Stimulated activated CD4-positive, alpha-beta T cell treated with anti-CD3 and anti-CD28 coated beads, Interleukin-15, amount 100 ng/mL, for 1 hour (primary cell): ENCODE measurements at places on chromosomes 3 and 15.

- no peak for DNase-seq
Observed at GRCh38 chr3:52090933-52091468, 34.6 kb upstream of the DUSP7 start.

DNA sequence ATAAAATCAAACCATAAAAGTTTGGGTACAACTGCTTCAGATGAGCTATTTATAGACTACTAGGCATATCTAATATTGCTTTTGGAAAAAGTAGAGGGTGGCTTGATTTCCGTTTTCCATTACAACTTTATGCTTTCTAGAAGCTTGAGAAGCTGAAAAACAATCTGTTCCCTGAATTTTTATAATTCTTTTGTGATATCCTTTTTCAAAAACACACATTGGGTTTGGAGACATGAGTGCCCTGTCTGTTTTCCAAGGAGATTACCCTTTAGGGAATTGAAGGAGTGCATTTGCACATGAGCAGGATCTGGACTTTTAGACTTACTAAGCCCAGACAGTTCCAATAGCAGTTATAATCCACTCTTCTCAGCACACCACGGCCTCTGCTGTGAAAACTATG, 49.5 kb upstream of the FILIP1L start:
- DNase-seq, result no peak

DNA sequence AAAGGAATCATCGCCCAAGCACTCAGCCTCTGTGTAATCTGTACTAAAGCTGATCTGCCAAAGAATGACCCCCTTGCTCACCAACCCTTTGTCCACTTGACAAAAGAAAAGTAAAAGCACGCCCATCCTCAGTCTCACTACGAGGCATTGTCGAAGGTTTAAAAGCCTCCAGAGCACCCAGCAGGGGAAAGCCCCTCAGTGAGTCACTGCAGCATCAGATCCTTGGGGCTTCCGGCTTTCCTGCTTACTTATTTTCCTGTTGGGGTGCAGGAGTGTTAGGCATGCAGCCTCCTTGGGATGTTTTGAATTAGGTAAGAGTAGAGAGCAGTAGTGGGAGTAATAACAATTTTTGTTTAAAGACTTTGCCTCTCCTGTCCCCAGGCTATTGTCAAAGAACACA, 216.1 kb downstream of the MTHFS start:
- no peak for DNase-seq

DNA sequence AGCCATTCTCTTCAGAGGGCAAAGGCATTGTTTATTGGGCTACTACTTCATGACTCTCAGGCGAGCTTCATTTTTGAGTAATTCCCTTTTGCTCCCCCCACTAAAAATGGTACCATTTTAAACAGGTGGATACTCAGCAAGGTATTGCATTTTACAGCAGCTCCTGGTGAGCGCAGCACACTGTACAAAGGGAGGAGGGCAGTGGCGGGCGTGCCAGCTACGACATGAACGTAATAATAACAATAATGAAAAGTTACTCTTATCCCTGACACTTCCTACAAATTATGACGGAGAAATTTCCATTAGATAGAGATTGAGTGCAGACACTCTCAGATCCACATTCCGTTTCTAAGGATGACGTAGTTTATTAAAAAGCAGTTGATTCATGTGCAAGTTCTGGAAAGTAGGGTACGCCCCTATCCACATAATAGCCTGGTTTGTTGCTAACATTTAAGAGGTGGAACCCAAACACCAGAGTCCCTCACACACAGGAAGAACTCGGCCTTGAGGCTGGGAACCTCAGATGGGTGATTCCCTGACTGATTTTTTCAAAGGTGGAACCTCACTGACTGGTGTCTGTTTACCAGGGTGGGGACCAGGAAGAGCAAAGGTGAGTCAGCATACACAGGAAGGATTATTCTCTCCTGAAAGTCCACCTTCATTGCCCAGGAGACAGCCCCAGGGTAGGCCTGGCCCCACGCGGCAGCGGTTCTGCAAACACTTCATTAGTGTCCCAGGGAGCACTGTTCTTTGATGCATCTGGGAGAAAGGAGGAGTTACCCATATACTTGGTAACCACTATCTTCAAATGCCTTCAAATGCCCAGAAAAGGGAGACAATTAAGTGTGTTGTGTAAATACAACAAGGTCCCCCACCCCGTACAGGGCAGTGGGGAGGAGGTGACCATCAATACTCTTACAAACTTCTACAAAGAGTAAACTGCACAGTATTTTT, 69.9 kb downstream of the LDHAL6B start:
- DNase-seq, result no peak

- no peak for DNase-seq
Observed at GRCh38 chr3:61673651-61674050, 112.3 kb downstream of the PTPRG start.

DNA sequence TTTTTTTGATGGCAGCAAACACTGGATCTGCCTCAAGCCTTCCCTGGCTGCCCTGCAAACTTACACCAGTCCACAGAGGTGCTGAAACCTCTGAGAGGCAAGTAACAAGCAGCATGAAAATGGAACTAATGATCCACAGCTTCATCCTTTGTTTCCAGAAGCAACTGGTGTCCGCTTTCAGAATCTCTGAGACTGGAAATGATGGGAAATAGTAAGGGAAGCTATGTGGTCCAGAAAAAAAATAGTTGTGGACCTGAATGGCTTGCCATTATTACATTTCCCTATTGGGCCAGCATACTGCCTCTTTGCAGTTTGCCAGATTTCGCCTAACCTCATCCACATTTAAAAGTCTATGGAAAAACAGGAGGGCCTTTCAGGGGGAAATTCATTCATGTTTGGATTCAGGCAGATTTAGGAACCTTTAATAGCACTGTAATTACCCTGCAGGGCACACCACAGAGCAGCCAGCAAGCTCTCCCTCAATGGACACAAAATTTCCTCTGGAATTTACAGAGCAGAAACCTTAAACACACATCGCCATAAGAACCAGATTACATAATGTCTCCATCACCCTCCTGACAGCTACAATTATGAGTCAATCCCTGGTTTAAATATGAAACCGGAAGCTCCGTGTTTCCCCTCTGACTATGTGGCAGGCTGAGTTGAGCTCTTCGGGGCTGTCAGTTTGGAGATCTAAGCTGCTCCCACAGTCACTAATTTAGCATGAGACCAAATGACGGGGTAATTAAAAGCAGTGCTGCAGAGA, 134.4 kb downstream of the TMCO5A start:
- no peak for DNase-seq

GRCh38 chr15:87710406-87710805, 546.1 kb downstream of the NTRK3 start:
- DNase-seq, result no peak

DNA sequence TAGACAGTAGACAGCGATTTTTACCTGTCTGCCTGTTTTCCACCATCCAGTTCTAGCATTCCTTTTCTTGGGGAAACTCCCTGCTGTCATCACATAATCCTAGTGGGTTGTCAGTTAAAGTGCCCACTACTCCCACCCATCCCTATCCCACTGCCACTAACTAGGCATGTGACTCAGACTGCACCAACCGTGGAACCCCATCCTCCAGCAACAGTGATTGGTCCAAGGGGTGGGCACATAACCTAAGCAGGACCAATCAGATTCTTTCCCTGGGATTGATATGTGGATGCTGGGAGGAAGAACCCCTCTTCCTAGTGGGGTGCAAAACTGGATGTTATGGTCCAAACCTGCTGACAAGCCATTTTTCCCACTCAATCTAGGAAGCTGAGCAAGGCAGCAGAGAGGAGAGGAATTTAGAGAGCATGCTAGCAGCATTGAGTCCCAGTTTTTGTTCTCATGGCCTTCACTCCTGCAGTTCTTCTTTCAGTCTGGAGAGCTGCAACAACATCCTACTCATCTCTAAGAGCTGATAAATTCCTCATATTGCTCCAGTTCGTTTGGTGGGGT, 3.9 kb upstream of the INSYN1 start:
- DNase-seq, result no peak

- no peak for DNase-seq
Observed at GRCh38 chr3:117003501-117003900, 293.9 kb downstream of the TUSC7 start.

GRCh38 chr3:5634411-5634810, 446.9 kb downstream of the EDEM1 start:
- DNase-seq, result no peak

DNA sequence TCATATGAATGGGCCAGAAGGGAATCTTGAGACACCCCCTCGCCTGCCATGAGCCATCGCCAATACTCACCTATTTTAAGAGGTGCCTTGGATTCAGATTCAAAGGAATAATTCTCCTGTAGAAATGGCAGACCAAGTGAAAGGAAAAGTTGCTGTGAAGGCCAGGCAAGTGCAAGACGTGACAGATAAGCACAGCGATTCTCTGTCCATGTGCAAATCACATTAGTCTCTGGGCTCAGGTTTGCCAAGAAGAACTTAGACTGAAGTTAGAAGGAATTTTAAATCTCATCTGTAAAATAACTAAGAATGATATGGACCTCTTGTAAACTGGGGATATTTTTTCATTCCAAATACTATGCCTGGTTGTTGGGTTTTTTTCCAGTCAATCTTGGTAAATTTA, 173.6 kb downstream of the UACA start:
- DNase-seq, result no peak

- DNase-seq, result no peak
Observed at GRCh38 chr3:8413337-8413926, 88.2 kb upstream of the LMCD1 start.

DNA sequence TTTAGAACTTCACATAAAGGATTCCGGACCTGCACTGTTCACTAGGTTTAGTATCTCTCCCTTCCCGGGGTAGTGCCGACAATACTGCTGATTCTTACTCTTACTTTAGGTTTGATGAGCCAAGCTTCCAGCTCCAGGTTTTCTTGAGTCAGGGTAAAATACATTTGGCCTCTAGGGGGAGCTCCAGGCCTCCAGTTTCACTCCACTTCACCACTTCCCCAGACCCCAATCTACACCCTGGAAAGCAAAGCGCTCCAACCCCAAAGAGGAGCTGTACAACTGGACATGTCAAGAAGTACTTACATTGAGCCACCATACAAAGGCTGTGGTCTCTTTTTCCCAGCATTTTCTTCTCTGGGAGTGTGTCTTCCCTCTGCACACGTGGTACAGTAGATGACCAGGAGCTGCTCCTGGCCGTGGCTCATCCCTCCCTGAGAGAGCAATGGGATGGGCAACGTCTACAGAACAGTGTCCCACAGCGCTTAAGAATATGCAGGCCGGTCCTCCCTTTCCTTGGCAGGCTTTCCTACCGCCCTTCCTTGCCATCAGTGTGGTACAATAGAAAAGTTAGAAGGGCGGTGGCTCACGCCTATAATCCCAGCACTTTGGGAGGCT, 93.9 kb upstream of the CCDC80 start:
- DNase-seq, result peak; percentile 28

DNA sequence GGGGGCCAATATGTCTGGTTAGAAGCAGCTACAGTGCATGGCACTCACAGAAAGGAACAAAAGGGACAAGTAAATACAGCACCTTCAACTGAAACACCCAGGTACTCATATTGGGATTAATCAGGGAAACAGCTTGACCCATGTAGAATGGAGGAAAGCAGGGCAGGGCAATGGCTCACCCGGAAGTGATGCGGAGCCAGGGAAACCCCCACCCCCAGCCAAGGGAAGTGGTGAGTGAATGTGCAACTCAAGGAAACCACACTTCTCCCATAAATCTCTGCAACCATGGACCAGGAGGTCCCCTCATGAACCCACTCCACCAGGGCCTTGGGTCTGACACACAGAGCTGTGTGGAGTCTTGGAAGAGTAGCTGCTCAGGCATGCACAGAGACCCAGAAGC, 117.1 kb downstream of the MTHFS start:
- no peak for DNase-seq

GRCh38 chr15:49145651-49146609, 9.5 kb downstream of the COPS2 start:
- no peak for DNase-seq

GRCh38 chr3:65540666-65541065, 498.1 kb downstream of the MAGI1 start:
- no peak for DNase-seq

DNA sequence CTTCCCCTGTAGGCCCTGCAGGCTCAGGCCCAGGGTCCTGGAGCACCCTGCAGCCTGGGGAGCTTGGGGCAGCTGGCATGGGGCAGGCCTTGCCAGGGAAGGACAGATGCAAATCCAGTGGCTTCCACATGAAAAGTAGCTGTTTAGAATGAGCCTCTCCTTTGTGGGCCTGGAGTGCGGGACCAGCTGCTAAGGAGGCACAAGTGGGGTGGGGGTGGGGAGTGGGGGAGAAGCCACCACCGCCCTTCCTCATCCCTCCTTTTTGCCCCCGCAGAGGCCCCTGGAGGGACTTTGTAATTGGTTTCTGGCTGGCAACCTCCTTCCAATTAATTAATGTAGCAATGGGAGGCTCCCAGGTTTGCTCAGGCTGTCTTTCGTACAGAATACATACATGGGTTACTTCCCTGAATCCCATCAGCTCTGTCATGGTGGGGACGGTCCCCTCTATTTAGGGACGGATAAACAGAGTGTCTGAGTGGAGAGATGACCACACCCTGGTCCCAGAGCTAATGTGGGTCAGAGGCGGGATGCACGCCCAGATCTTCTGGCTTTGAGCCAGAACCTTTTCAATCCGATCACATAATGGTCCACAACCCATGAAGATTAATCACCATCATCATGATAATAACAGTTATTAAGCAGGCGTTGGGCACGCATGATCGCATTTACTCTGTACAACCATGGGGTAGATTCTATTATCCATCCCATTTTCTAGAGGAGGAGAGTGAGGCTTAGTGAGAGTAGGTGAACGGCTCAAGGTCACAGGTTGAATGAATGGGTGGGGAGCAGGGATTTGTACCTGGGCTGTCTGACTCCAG, 6.2 kb downstream of the CORO2B start:
- no peak for DNase-seq

GRCh38 chr3:185253645-185254410, at the start of gene EHHADH:
TSS of gene EHHADH (minus strand) at chr3:185254049. CDS start at chr3:185254022, 27 bp downstream.
- peak; percentile 4 for DNase-seq
